Cerebellum (tissue), 4 donors: ENCODE measurements at places on chromosomes 4 and X.

- no peak for DNase-seq
These were observed 119.3 kb upstream of the PITX2 start for GRCh38 chr4:110742143-110742542.

GRCh38 chr4:158122501-158122900, 50.3 kb downstream of the GASK1B start:
- DNase-seq, result no peak

DNA sequence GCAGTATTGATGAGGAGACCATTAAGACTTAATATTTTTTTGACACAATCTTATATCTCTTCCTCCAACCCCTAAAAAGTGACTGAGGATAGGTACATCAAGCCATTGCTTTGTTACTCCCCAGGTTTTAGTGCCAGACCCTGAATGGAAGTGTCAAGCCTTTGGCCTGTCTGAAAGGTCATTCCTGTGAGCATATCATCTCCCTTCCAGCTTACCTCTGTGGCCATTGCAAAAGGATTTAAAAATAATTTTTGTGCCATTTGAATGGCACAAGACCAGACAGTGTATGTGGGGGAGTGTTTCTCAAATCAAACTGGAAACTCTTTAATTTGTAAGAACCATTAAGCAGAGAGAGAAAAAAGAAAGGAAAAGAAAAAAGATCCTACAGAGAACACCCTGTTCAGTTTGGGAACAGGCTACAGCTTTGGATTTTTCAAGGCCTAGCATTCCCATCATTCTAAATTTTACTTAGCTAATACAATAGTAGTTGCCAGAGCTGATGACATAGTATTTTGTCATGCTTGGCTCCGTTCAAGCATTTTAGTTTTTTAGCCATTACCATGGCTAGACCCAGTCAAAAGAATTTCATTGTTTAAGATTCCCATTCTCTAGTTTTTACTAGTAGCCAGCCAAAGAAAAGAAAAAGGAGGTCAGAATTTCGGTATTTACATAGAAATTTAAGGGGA, 49.6 kb downstream of the HPF1 start:
- no peak for DNase-seq

GRCh38 chrX:5708251-5708650, 520.4 kb downstream of the NLGN4X start:
- DNase-seq, result no peak

- DNase-seq, result no peak
These were observed 22.0 kb downstream of the NDNF start for GRCh38 chr4:121050300-121050699.

DNA sequence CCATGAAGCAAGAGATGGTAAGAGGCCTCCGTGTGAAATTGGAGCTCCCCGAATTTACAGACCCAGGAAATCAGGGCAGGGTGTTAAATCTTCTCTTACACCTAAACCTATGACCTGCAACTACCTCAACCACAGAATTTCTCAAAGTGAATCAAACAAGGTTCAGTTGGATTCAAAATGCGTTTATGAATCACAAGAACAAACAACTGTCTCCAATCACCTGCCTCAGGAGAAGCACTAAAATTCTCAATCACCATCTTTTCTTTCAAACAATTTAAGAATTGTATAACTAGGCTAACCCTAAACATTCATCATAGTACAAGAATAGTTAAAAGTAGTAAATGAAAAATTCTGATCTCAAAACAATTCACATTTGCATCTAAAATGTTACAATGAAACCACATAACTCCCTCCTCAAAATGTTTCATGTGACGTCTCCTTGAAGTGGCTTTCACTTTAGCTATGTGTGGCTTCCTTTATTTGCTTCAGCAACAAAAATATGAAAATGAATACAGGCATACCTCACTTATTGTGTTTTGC, 19.2 kb downstream of the PPP3CA start:
- DNase-seq, result no peak

GRCh38 chr4:88535090-88535755, 11.6 kb upstream of the PYURF start:
- DNase-seq, result no peak

- DNase-seq, result no peak
These were observed 25.0 kb downstream of the CTPS2 start for GRCh38 chrX:16687514-16687913.

DNA sequence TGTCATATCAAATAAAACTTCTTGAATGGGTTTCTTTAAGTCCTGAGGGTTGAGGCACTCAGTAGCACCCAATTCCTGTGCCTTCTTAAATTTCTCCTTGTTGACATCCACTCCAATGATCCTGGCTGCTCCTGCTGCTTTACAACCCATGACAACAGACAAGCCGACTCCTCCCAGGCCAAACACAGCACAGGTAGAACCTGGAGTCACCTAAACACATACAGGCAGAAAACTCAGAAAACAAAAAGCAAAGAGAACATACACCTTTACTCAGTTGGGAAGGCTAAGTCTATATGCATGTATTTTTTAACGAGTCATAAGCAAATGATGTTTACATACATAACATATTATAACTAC, 10.3 kb downstream of the ADH6 start:
- DNase-seq, result no peak

GRCh38 chrX:74232859-74233258, 71.1 kb upstream of the ZCCHC13 start:
- DNase-seq, result no peak

GRCh38 chrX:37684973-37685372, 618 bp upstream of the XK start:
- no peak for DNase-seq

- DNase-seq, result peak; percentile 16
These were observed at the start of gene RPS6KA6 for GRCh38 chrX:84187533-84188319. Gene RPS6KA6, minus strand, starts transcription at chrX:84188199. Its CDS starts 300 bp downstream, at chrX:84187899.

GRCh38 chr4:85968945-85969819, 390.7 kb downstream of the MAPK10 start:
- DNase-seq, result peak; percentile 9

GRCh38 chrX:120456973-120457372, 12.1 kb downstream of the LAMP2 start:
- DNase-seq, result no peak

GRCh38 chr4:151347490-151348235, 22.3 kb upstream of the SH3D19 start:
- DNase-seq, result no peak

- DNase-seq, result no peak
These were observed 244.2 kb downstream of the BCOR start for GRCh38 chrX:39853417-39854030.

- no peak for DNase-seq
These were observed 204.1 kb downstream of the BCOR start for GRCh38 chrX:39893417-39894338.

DNA sequence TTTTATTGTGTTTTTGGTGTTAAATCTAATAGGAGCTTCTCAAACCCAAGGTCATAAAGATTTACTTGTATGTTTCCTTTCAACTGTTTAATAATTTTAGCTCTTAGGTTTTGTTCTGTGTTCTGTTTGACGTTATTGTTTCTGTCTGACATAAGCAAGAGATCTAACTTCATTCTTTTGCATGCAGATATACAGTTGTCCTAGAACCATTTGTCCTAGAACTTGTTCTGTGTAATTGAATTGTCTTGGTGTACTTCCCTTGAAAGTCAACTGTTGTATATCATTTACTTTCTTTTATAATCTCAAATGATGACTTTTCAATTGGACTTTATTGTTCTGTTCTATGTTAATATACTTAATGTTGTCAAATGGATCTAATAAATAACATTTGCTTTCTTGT, 977.1 kb downstream of the FAT4 start:
- no peak for DNase-seq

DNA sequence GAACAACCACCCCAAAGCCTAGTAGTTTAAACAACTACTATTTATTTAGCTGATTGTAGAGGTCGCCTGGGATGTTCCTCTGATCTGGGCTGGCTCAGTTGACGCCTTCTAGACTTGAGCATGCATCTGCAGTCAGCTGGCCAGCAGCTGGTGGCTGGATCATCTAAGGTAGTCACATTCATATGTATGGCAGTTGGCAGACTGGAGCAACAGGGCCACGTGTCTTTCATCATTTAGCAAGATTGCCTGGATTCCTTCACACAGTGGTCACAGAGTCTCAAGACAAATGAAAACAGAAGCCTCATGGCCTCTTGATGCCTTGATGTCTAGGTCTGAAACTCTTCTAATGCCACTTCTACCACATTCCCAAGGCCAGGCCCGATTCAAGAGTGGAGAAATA, 220.6 kb upstream of the S100G start:
- no peak for DNase-seq

DNA sequence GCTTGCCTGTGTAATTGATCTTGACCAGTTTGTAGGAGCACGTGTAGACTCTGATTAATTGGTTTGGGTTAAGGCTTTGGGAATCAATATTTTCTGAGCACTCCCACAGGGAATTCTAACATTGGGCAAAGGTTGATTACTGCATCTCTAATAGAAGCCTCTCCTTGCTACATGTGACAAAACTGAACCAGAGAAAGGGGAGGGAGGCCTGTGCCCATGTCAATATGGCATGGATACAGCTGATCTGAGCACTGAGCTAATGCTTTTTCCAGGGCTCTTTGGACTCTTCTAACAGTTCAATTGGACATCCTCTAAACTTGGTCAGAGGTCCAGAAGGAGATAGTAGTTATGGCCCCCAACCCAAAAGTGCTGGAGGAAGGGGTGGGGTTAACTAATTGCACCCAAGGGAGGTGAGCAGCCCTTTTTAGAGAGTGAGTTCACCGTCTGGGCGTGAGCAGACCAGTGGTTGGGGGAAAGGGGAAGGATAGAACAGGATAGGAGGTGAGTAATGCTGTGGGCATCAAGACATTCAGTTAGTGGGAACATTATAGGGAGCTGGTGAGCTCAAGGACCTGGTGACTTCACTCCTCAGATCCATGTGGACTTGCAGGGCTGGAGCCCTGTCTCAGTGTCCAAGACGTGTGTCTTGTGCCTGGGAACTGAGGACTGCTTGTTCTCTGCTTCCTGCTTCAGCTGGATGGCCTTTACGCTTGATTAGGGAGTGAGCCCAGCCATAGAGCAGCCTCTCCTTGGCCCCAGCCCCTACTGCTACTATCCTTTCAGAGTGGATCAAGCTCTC, 22.8 kb downstream of the MSN start:
- DNase-seq, result no peak

DNA sequence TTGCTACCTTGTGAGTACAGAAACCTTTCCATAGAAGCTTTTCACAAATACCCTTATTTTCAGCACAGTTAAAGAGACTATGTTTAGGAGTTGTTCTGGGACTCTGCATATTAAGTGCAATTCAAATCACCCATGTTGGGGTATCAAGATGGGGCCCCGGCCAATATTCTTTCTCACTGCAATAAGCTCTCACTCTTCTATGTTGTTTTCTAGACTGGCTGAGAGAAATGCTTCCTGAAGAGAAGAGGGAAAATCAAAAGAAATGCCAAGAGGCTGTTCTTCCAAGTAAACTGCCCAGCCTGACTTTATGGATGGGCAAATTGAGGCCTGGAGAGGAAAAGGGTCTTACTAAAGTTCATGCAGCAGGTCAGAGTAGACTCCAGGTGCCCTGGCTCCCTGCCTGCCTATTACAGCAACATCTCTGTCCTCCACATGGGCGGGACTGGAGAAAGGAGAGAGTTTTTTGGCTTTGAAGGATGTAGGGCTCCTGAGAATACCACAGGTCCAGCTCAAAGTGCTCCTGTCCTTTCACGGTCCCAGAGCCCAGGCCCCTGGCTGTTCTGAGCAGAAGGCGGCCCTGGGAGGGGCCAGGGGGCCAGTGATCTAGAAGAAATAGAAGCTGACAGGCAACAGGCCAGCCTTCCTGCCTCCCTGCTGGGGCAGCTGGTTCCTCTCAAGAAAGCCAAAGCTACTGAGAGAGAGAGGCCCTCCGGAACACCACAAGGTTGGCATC, 745 bp upstream of the IQSEC2 start:
- peak; percentile 73 for DNase-seq

- peak; percentile 53 for DNase-seq
These were observed 83.8 kb upstream of the STOX2 start for GRCh38 chr4:183821076-183821853.

- DNase-seq, result no peak
These were observed 118.1 kb downstream of the SMIM20 start for GRCh38 chr4:26032142-26032541.

GRCh38 chr4:23572382-23572781, 317.5 kb downstream of the PPARGC1A start:
- DNase-seq, result no peak

GRCh38 chr4:147160908-147161513, 215.3 kb upstream of the TTC29 start:
- peak; percentile 26 for DNase-seq

DNA sequence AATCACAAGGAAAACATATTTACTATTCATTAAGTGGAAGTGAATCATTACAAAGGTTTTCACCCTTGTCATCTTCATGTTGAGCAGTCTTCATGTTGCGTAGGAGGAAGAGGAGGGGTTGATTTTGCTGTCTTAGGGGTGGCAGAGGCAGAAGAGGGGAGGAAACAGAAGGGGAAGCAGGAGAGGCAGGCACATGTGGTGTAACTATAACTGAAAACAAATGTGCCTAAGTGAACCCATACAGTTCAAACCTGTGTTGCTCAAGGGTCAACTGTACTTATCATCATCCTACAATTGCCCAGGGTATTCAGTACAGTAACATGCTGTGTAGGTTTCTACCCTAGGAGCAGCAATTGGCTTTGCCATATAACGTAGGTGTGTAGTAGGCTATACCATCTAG, 47.2 kb downstream of the SYNPO2 start:
- DNase-seq, result no peak

DNA sequence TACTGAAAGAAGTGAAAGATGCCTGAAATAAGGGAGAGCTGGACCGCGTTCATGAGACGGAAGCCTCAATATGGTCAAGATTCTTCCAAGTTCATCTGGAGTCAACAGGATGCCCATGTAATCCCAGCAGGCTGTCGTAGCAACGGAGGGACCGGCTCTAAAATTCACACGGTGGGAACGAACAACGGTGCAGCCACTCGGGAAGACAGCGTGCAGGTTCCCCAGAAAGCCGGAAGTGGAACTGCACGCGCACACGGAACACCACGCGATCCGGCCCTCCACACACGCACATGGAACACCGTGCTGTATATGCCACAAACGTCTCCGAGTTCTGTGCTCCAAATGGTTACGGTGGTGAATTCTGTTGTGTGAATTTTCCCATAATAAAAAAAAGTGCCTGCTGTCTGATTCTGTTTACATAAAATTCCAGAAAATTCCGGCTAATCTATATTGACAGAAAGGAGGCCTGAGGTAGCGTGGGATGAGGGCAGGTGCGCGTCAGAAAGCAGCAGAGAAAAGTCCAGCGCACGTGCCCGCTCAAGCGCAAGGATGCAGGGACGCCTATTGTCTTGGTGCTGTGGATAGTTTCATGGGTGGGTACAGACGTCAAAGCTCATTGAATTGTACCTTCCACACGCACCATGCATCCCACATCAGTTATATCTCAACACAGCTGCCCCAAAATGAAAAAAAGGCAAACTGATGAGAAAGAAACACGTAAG, 31.2 kb downstream of the PPP2R3B start:
- DNase-seq, result no peak

DNA sequence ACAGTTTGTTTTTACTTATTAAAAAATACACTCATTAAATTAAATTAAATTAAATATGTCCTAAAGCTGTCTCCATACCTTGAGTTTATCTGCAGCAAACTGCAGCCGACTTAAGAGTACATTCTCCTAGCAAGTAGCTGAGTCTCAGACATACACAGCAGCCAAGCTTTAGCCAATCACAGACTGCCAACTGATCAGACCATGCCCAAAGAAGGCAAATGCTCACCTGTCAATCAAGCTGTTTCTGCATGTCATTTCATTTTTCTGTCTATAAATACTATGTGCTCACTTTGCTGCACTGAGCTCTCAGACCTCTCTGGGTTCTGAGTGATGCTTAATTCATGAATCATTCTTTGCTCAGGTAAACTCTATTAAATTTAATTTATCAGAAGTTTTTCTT, 280.9 kb upstream of the EPHA5 start:
- no peak for DNase-seq

GRCh38 chr4:28358606-28359005, 1498.0 kb downstream of the STIM2 start:
- DNase-seq, result no peak

GRCh38 chrX:37652589-37653231, 32.9 kb upstream of the XK start:
- no peak for DNase-seq
